ENCODE measurements at places on chromosomes 2 and 18.
A peak's percentile ranks its signal among the peaks of the same experiment; 100 is the strongest.

GRCh38 chr2:98126061-98126460, 39.1 kb downstream of the VWA3B start:
- no peak for DNase-seq

- DNase-seq = no peak
These were observed 238.2 kb upstream of the RBBP8 start for GRCh38 chr18:22694954-22695353.

DNA sequence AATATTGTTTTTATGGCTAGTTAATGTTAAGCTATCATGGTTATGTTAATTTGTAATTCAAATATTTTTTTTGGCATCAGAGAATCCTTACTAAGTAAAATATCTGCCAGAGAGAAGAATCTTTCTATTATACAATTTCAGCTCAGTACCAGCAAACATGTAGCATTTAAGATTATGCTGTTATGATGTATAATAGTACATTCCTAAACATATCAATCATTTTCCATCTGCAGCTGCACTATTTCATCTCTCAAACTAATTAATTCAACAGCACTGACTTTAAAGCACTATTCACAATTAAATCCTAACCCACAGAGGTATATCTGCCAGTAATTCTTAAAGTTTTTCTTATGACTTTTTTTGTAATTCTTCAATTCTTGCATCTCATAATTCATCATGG, 250.6 kb downstream of the CD226 start:
- no peak for DNase-seq

GRCh38 chr2:236261452-236261851, 2.8 kb downstream of the ASB18 start:
- no peak for DNase-seq

DNA sequence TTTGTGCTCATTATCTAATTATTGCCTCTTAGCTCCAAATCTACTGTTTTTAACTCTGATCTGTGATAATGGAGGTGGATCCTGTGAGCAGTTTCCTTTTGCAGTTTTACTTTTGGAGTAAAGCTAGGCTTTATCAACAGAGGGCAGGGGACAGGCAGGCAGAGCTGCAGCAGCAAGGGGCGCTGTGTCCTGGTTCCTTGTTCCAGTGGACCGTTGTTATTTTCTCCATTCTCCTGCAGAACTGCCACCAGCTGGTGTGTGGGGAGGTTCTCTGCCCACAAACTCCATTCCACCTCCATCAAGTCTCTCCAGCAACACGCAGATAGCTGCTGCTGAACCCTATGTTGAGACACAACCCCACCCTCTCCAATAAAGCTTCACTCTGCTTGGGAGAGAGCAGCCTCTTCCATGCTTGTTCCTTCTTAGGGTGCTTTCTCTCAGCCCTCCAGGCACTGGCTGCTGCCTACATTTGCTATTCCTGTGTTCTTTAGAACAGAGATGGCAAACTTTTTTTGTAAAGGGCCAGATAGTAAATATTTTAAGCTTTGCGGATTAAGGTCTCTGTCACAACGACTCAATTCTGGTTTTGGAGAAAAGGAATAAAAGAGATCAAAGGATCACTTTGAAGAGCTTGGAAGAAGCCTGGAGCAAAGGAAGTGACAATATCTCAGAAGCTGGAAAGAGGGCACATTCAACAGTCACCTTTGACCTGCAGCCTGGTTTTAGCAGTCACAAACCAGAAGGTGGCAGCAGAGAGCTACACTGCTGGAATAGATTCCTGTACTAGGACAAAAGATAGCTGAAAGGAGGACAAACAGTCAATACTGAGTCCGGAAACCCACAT, 208.8 kb downstream of the CCDC178 start:
- peak; percentile 34 for DNase-seq

GRCh38 chr18:64981915-64982314, 768.9 kb upstream of the CDH7 start:
- DNase-seq = no peak

DNA sequence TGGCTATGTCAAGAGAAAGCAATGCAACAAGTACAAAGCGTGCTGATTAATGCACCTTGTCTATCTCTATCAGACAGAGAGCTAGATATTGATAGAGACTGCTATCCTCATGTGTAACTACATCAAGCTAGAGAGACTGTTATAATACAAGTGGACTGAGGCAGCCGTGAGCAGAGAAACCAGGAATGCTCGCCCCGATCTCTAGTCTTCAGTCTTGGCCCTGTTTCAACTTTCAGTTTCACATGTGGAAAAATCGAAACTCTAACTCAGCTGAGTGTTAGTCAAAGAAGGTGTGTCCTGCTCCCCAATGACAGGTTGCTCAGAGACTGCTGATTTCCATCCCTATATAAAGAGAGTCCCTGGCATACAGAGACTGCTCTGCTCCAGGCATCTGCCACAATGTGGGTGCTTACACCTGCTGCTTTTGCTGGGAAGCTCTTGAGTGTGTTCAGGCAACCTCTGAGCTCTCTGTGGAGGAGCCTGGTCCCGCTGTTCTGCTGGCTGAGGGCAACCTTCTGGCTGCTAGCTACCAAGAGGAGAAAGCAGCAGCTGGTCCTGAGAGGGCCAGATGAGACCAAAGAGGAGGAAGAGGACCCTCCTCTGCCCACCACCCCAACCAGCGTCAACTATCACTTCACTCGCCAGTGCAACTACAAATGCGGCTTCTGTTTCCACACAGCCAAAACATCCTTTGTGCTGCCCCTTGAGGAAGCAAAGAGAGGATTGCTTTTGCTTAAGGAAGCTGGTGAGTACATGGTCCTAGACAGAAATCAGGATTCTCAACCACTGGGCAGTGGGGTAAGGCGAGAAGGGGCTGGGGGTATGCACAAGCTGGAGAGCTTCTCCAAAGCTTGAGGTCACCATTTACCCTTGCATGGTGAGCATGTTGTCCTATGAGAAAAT, at the start of gene RSAD2:
Gene RSAD2 (plus strand): TSS at position 376 of the 903 bp plus-strand sequence. CDS start 24 bp downstream, at position 400.
- peak; percentile 60 for DNase-seq
